ENCODE measurements at places on chromosomes 1 and 21.

- DNase-seq: no peak
Measured at GRCh38 chr1:165424454-165425216, 20.3 kb downstream of the RXRG start.

GRCh38 chr1:37605061-37605650 lies 9.4 kb upstream of the GNL2 start:
- DNase-seq: no peak

GRCh38 chr1:59511476-59512465 lies 214.9 kb downstream of the FGGY start:
- no peak for DNase-seq

GRCh38 chr1:204493145-204493983 lies 1.2 kb downstream of the PIK3C2B start:
- peak; percentile 30 for DNase-seq

DNA sequence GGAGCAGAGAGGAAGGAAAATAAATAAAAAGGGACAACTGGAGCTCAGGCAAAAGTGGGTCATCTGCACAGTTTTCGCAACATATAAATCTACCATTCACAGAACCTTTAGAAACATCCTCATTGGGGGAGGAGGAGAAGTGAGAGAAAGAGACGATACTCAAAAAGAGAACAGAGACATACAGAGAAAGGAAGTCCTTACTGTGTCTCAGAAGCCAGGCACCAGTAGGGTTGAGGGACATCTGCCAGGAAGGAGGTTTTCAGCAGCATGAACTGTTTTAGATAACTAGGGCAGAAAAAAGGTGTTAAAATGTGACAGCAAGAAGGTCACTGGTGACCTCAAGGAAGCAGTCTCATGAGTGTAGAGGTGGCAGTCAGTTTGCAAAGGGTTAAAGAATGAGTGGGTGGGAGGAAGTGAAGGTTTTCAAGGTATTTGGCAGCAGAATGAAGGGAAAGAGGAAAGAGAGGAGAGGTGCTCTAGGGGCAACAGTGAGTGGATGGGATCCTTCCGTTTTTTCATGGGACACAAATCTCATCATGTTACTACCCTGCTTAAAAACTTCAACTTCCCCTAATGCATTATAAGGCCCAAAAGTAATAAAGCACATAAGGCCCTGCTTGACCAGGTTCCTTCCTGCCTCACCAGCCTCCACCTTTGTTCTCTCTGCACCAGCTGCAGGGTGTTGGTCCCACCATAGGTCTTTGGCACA lies 9.5 kb downstream of the JAK1 start:
- no peak for DNase-seq

DNA sequence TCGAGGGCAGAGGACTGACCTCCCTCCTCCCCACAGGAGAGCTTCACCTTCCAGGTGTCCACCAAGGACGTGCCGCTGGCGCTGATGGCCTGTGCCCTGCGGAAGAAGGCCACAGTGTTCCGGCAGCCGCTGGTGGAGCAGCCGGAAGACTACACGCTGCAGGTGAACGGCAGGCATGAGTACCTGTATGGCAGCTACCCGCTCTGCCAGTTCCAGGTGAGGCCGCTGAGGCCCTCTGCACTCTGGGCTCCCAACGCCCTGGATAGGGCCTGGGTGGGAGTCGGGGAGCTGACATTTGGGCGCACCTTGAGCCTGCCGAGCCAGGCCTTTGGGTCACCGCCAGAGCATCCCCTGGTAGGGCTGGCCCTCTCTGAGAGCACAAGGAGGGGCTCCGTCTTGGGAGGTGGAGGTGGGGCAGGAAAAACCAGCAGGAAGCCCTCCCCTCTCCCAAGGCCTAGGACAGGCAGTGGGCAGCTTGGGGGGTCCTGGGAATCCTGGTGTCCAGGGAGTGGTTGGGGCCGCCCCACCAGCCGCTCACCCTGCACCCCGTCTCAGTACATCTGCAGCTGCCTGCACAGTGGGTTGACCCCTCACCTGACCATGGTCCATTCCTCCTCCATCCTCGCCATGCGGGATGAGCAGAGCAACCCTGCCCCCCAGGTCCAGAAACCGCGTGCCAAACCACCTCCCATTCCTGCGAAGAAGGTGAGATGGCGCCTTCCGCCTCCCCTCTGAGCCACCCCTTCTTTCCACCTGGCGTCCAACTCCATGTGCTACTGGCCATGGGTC lies 65.1 kb downstream of the PIK3CD start:
- DNase-seq: no peak

DNA sequence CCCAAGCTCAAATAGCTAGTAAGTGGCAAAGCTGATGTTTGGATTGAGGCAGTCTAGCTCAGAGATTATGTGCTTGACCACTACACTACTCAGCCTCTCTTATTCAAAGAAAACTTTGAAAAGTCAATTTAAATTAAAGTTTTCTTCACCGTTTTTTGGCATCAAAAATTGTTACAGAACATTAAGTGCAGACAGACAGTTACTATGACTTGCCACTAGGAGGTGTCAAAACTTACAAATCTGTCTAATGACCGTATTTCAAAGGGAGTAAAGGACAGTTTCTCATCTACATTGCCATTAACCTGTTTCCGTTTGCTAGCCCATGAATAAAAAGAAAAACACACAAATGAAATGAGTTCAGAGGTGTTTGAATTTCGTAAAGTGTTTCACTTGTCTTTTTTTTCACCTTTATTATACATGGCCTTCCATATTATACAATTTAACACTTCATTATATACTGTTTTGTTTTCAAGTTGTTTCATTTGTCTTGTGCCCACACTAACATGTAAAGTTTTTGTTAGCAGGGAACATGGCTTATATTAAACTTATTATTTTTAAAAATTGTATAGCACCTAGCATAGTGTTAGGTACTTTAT lies 57.4 kb upstream of the MTF2 start:
- no peak for DNase-seq

GRCh38 chr1:240171907-240172306 lies 80.2 kb downstream of the FMN2 start:
- no peak for DNase-seq

DNA sequence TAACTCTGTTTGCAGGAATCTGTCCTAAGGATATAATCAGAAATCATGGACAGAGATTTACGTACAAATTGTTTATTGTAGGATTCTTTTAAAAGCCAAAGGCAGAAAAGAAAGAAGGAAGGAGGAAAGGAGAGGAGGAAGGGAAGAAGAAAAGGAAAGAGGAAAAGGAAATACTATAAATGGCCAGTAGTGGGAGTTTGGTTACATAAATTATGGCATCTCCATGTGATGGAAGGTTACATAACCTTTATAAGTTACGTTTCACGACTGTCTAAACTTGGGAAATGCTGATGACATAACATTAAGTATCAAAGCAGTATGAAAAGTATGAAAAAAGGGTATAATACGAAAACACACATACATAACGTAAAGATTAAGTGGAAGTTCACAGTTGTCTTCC lies 39.0 kb downstream of the SMYD2 start:
- DNase-seq: no peak

DNA sequence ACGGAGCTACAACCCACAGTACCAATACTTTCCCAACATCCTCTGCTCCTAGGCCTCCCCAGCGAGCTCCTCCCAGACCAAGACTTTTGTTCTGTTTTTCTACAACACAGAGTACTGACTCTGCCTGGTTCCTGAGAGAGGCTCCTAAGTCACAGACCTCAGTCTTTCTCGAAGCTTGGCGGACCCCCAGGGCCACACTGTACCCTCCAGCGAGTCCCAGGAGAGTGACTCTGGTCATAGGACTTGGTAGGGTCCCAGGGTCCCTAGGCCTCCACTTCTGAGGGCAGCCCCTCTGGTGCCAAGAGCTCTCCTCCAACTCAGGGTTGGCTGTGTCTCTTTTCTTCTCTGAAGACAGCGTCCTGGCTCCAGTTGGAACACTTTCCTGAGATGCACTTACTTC lies 20.6 kb downstream of the PLA2G5 start:
- no peak for DNase-seq

GRCh38 chr1:201653233-201653632 lies 114.3 kb downstream of the NAV1 start:
- DNase-seq: no peak

GRCh38 chr1:157050836-157051235 lies 5.3 kb upstream of the ARHGEF11 start:
- no peak for DNase-seq

DNA sequence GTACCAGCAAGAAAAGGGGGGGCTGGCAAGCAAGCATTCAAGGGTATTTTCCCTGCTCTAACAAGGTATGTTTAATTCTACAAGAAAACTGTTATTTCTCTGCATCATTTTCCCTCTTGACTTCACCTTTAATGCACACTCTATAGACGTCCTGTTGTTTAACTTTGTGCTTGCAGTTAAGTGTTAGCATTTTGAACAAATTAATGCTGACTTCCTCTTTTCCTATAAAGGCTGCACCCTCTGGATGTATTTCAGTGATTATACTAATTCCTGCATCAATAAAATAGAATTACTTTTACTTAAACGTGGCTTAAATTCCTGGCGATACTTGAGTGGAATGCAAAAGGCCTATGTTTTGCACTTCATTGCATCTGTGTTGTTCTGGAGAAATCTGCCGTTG lies 183.3 kb downstream of the KCNJ6 start:
- no peak for DNase-seq

- DNase-seq: no peak
Measured at GRCh38 chr1:163337631-163338030, 15.9 kb downstream of the NUF2 start.

DNA sequence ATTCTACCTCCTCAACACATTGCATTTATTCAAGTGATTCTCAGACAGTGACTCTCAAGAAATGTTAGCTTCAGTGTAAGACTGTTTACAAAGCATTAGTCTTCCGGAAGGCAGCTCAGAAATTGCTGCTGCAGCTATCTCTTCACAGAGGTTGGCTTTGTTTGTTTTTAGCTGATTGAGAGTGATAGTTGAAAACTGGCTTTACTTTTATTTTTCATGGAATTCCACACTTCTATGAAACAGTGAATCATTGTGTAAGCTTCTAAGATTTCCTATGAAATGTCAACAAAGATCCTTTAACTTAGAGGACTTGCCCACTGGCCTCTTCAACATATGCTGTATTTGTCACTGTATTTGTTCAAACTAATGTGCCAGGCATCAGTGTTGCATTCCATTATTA lies 121.3 kb downstream of the TNNI3K start:
- no peak for DNase-seq

DNA sequence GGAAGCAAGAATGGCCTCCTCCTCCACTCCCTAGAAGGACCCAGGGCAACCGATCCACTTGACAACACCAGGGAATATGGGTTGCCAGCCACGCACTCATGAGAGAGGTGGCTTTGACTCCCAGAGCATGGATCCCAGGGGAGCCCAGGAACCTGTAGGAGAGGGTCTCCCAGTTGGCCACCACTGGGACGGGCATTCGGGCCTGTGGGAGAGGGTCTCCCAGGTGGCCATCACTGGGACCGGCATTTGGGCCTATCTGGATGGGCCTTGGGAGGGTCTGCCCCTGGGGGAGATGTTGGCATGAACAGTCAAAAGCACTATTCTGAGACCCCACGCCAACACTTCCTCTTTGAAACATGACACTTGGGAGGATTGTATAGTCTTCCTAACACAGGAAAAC lies 565 bp downstream of the TFF1 start:
- DNase-seq: no peak

GRCh38 chr1:9842073-9842711 lies 18.4 kb upstream of the CLSTN1 start:
- no peak for DNase-seq

GRCh38 chr1:162316187-162316586 lies 60.5 kb downstream of the SPATA46 start:
- DNase-seq: no peak
